Mesenteric fat pad (tissue), 1 donor: ENCODE measurements at places on chromosomes 5 and 9.

- DNase-seq: no peak
Measured at GRCh38 chr5:159874263-159874662, 42.0 kb upstream of the ADRA1B start.

- no peak for DNase-seq
Measured at GRCh38 chr5:160470437-160471361, 49.0 kb downstream of the PTTG1 start.

GRCh38 chr5:100165309-100165708 lies 369.9 kb upstream of the FAM174A start:
- DNase-seq: no peak

GRCh38 chr5:167112556-167112955 lies 1178.9 kb upstream of the WWC1 start:
- DNase-seq: no peak

- DNase-seq: no peak
Measured at GRCh38 chr9:89787595-89787994, 182.8 kb downstream of the GADD45G start.

GRCh38 chr9:101465326-101465915 lies 29.8 kb upstream of the ALDOB start:
- DNase-seq: no peak

DNA sequence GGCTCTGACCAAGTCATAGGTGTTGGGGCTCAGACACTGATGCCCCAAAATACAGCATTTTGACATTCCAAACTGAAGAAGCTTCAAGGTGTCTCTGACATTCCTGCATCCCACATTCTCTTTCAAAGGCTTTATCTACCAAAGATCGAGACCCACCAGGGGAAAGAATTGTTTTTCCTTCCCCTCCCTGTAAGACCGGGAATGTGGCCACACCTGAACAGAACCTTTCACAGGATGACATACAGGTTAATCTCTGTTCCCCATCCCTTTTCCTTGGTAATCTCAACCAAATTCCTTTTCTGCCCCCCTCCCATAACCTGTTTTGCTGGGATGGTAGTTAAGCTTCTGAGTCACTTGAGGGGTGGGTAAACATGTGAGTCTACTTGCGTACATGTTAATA lies 72.3 kb downstream of the IQGAP2 start:
- DNase-seq: no peak

DNA sequence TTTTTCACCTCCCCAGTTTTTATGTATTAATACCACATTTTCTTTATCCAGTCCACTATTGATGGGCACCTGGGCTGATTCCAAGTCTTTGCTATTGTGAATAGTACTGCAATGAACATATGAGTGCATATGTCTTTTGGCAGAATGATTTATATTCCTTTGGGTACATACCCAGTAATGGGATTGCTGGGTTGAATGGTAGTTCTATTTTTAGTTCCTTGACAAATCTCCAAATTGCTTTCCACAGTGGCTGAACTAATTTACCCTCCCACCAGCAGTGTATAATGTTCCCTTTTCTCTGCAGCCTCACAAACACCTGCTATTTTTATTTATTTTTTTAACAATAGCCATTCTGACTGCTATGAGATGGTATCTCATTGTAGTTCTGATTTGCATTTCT lies 340.2 kb downstream of the ADAMTS6 start:
- DNase-seq: no peak

GRCh38 chr5:81226286-81226685 lies 6.8 kb upstream of the CKMT2 start:
- no peak for DNase-seq

- DNase-seq: no peak
Measured at GRCh38 chr9:70531311-70531710, 116.9 kb upstream of the KLF9 start.

GRCh38 chr5:140259500-140259899 lies 43.4 kb downstream of the PFDN1 start:
- no peak for DNase-seq
